Thymus (tissue), 14 donors: ENCODE measurements at places on chromosomes 7 and 10.

DNA sequence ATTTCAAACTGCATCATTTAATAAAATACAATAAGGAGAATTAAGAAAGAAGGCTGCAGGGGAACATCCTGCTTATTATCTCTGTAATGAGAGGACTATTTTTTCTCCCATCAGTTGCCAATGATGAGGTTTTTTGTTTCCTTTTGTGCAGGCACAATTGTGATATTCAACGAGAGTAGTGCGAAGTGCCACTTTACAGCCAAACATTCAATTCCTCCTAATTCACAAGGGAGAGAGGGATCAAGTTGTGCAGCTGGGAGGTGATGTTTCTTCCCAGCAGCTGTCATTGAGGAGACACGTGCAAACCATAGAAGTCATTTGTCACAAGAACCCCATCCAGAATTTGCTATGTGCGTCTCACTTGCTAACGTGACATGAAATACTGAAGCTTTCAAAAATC is 81.6 kb upstream of the ICA1 start:
- no peak overlapping the region for H3K27ac ChIP-seq
- H3K36me3 ChIP-seq, result no peaks in the 10 kb centered on the region
- H3K4me3 ChIP-seq, result no peak overlapping the region
- no peaks in the 10 kb centered on the region for H3K4me1 ChIP-seq
- DNase-seq, result no peak

DNA sequence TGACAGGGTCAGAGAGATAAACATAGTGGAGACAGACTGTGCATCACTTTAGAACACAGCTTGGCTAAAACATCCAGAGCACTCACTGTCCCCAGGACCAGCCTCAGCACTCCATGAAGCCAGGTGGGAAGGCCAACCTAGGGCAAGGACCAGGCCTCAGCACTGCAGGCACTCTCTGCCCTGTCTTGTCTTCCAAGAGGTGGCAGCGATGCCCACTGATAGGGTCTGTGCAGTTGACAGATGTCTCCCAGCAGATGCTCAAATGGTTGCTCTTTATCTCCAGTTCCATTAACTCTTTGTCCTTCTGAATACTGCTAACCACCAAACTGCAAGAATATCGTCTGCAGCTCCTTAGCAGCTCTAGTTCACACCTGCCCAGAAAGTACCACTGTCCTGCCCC is 9.1 kb downstream of the DDX56 start:
- H3K27me3 ChIP-seq, result no peaks in the 10 kb centered on the region
- H3K27ac ChIP-seq, result no peak overlapping the region
- no peak overlapping the region for H3K4me3 ChIP-seq

- no peaks in the 10 kb centered on the region for H3K27me3 ChIP-seq
- H3K4me1 ChIP-seq, result no peaks in the 10 kb centered on the region
- no peak overlapping the region for H3K4me3 ChIP-seq
- no peak for DNase-seq
Measured at GRCh38 chr10:64091897-64092296, 570.7 kb downstream of the REEP3 start.

GRCh38 chr7:44767912-44768627 is 19.4 kb downstream of the ZMIZ2 start:
- DNase-seq, result no peak
- H3K27ac ChIP-seq, result peak overlapping the region; percentile 62
- H3K36me3 ChIP-seq, result peaks cover 52% of the 10 kb centered on the region
- no peak overlapping the region for H3K4me3 ChIP-seq

DNA sequence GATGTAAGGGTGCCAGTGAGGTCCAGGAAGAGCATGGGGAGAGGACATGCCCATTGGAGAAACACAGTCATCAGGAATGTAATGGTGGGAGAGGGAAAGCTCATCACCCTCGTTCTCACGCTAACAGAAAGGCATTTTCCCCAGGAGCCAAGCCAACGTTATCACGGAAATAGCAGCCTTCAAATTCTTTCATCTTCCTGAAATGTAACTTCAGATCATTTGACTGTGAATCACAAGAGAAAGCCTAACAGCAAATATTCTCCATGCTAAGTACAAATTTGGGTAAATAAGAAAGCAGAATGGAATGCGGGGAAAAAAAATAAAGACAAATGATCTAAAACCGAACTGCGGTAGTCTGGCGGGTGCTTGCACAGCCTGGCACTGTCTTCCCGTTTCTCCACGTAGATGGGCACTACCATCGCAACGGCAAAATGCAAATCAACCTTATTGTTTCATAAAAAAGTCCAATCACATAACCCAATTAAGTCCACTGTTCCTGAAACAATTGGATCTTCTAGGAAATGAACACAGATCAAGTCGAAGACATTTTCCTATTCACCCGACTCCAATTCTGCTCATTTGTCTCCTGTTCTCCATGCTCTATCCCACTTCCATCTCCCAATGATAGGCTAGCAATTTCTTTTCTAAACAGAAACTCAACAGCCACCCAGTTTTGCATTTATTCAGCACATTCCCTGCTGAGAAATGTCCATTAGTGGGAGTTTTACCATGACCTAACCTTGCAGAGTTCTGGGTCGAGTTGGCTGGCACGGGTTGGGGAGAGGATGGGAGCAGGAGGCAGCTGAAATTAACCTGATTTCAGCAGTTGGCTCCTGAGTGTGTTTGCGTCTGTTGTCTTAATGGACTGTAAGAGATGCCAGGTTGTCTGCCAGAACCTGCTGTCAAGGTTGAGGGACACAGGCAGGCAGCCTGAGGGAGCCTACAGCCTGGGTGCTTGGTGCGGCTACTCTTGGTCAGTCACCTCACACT is 74.6 kb upstream of the FRMD4A start:
- H3K27me3 ChIP-seq, result no peaks in the 10 kb centered on the region
- no peak overlapping the region for H3K4me3 ChIP-seq
- no peaks in the 10 kb centered on the region for H3K4me1 ChIP-seq
